ENCODE measurements at places on chromosomes 7 and 10.

DNA sequence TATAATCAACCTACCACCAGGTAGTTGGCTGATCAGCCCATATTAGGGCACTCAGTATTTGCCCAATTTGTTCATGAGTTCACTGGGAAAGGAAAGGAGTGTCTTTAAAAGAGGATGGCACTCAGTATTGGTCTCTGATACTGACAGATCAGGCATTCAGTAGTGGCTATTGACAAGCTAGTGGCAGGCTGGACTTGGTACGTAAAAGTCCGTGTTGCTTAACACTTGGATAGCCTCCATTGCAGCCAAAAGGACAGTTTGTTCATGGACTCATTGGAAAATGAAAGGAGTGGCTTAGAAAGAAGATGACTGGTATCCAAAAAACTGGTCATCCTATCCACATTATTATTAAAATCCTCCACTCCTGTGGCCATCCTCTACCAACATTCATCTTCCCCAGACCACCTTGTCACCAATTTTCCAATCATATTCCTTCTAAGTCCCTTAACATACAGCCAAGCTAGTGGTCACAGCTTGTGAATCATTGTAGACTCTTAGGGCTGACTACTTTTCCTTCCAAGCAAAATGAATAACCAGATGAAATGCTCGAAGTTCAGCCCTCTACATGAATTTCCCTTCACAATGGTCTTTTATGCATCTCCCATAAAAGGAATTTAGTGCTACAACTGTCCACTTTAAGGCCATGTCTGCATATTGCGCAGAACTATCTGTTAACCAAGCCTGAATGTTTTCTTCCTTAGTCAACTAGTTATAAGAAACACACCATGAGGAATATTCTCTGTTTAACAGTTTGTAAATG lies 78.6 kb upstream of the MAGI2 start:
- DNase-seq: no peak

- DNase-seq: no peak
These were observed 30.8 kb upstream of the ZNF32 start for GRCh38 chr10:43679509-43679908.

DNA sequence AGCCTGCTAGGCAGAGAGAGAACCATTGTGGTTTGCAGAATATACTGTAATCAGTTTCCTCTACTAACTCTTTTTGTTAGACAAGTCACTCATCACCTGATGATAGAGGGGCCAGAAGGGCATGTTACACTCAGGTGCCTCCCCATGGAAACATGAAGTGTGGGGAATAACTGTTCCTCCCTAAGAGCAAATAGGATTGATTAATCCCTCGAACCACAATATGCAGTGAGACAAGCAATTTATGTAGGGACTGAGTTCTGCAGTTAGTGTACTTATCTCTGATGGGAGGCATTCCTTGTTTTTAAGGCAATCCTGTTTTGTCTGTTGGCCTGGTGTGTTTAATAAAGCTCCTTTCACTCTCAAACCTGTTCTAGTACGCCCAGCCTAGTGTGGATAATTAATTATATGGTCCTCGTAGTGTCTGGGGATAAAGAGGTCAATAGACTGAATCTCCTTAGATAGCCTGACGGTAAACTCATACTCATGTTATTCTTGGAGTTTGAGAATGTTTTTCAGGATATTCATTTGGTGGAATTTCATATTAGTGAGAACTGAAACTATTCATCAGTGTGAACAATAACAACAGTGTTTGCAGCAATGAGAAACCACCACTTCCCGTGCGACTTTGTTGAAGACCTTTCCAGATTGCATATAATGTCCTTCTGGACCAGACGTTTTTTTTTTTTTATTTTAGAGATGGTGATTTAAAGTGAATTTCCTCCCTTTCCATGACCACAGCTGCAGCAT lies 344.8 kb upstream of the FZD8 start:
- DNase-seq: no peak

GRCh38 chr10:100346351-100346764 lies 675 bp upstream of the SCD start:
- DNase-seq: peak; percentile 34

DNA sequence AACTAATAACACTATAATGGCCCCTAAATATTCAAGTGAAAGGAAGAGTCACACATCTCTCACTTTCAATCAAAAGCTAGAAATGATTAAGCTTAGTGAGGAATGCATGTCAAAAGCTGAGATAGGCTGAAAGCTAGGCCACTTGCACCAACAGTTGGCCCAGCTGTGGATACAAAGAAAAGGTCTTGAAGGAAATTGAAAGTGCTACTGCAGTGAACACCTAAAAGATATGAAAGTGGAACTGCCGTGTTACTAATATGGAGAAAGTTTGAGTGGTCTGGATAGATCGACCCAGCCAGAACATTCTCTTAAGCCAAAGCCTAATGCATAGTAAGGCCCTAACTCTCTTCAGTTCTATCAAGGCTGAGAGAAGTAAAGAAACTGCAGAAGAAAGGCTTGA lies 12.1 kb upstream of the SNX13 start:
- DNase-seq: no peak

All from DMS153 (cell line).